ENCODE measurements at places on chromosomes 5 and 9.
A peak's percentile ranks its signal among the peaks of the same experiment; 100 is the strongest.

DNA sequence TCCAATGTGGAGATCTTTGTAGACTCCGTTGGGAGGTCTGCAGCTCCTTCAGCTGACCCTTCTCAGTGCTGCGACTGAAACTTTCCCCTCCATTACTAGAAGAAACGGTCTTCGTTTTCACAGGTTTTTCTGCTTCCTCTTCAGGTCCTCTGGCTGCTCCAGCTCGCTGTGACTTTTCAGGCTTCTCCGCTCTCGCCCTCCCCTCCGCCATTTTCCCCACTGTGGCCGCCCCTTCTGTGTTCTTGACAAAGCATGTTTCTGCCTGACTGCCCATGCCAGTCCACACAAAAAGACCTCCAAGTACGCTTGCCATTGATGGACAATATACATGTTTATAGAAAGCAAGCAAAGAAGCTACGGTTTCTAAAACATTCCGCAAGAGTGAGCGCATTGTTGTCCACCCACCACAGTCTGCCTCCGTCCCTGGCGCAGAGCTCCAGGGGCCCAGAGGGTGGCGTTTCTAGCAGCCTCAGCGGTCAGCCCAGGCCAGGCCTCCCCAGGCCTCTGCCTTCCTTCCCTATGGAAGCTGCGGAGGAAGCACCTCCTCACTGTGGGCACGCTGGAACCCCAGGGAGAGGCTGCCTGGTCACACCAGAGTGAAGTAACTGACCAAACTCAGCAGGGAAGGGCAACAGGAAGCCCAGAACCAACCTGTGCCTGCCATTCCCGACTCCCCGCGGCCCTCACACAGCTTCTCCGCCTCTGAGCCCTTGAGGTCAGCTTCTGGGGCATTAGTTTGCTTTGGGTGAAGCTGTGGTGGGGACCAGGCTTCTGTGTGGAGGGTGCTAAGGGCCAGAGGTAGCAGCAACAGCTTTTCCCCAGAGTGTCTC is 19.9 kb upstream of the S1PR3 start:
- DNase-seq = no peak

DNA sequence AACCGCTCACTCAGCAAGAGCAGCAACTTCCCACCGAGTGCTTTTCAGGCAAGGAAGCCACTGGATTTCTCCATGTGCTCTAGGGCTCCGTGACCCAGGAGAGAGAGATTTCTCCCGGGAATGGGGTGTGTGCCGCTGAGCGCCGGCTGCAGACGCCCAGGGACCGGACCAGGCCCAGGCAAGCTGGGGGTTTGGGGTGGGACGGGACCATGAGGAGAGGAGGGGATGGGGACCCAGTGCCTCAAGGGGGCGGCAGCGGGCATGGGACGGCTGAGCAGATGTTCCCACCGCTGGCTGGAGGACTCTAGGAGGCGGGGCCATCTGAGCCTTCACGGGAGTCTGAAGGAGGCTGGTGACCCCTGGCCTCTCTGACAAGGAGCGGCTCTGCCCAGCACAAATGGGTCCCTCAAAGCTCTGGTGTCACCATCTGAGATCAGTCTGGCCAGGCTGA is 8.5 kb downstream of the LCN9 start:
- no peak for DNase-seq

DNA sequence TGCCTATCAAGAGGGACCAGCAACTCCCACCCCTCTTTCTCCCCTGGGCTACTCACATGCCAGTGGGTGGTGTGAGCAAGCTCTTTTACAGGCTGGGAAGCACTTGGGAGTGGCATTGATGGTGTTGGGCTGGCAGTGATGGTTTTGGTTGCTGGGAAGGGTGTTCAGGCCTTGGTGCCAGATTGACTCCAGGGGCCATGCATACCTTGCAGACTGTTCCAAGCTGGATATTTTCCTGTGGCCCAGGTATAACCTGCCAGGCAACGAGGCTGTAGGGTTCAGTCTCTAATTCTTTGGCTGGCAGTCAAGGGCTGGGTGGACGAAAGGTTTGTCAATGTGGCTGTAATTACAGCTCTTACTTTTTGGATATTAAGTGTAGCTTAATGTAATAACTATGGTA is 177.3 kb downstream of the MACROH2A1 start:
- peak; percentile 78 for DNase-seq

DNA sequence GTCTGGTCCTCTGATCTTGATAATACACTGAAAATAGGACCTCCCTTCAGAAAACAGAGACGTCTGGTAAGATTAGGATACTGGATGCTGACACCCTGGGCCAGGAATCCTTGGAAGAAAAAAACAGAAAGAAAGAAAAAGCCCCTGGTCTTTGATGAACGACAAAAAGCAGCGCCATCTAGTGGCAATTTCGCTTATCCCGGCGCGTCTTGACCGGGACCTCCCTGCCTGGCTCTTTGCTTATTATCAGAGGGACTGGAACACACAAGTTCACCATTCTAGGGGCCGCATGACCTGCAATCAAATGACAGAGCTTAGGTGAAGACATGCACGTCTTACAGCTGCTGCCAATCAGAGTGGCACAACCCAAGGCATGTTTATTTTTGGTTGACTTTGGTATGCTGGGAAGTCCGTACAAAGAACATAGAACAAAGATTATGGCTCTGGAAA is 114.9 kb upstream of the NFIB start:
- no peak for DNase-seq

GRCh38 chr9:14075218-14075617 is 238.7 kb downstream of the NFIB start:
- no peak for DNase-seq

- DNase-seq = no peak
Measured at GRCh38 chr9:103941104-103941503, 153.0 kb upstream of the SMC2 start.

- peak; percentile 10 for DNase-seq
Measured at GRCh38 chr5:181052672-181053487, 12.8 kb downstream of the BTNL9 start.

DNA sequence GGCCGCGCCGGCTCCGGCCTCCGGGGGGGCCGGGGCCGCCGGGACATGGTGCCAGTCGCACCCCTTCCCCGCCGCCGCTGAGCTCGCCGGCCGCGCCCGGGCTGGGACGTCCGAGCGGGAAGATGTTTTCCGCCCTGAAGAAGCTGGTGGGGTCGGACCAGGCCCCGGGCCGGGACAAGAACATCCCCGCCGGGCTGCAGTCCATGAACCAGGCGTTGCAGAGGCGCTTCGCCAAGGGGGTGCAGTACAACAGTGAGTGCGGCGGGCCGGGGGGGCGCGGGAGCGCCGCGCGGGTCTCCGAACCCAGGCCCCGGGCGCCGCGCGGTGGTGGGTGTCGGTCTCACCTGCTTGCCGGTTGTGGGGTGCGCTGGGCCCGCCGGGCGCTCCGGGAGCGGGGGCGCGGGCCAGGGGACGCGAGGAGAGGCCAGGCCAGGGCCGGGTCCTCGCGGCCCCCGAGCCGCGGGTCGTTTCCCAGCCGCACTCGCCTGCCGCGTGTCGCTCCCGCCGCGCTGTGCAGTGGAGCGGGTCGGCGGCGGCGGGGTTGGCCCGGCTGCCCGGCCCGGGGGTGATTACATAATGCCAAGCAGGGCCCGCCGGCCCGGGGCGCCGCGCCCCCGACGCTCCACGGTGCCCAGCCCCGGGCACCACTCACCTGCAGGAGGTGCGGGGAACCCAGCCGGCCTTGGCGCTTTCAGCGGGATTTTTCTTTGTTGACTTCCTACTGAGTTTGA is 492 bp downstream of the RABL6 start:
- DNase-seq = no peak

GRCh38 chr5:2841208-2841607 is 89.7 kb upstream of the IRX2 start:
- no peak for DNase-seq

GRCh38 chr9:34252670-34253459 is 74.0 kb downstream of the UBAP1 start:
- DNase-seq = no peak

DNA sequence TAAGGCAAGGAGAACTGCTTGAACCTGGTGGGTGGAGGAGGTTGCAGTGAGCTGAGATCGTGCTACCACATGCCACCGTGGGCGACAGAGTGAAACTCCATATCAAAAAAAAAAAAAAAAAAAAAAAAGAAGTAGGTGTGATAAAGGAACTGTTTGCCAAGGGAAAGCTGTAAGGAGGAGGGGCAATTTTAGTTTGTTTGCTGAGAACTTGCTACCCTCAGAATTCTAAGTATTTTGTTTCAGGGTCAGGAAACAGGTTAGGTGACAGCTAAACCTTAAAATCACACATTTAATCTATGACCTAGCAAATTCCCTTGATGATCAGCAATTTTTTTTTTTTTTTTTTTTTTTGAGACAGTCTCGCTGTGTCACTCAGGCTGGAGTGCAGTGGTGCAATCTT is 7.2 kb upstream of the ARRDC3 start:
- DNase-seq = no peak

- DNase-seq = no peak
Measured at GRCh38 chr5:119302916-119303897, 52.6 kb upstream of the TNFAIP8 start.

GRCh38 chr5:125798307-125798706 is 624.9 kb upstream of the GRAMD2B start:
- DNase-seq = no peak

DNA sequence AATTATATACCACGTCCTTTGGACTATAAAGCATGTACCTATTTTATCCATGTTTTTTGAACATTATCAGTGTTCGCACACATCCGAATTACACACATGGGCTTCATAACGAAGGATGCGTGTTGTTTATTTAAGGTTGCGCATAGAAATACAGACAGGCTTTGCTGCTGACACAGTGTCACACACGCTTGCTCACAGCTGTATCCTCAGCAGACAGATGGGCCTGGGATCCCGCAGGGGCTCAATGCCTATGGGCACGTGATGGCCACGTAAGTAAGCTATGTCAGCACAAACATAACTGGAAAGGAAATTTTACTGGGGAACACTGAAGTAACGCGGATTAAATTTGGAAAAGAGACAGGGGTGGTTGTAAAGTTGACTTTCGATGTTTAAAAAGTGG is 76.6 kb downstream of the OTULIN start:
- no peak for DNase-seq

- no peak for DNase-seq
Measured at GRCh38 chr5:23147625-23148024, 294.5 kb upstream of the CDH12 start.

DNA sequence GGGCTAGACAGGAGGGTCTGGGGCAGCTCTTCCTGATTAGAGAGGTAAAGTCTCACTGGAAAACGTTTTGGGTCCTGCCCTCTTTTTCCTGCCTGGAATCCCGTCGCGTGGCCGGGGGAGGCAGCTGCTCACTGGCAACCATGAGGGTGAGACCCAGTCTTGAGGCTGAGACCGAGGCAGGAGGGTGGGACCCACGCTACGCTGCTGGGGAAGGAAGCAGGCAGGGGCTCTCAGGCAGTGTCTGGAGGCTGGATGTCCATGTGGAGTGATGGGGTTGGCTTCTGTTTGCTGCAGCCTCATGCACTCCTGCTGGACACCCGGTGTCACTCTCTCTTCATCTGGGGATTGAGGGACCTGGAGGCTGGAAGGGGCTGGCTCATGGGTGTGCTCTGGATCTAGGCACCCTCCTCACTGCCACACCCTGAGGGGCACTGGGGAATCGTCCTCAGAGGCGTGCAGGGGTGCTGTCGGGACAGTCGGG is 11.3 kb upstream of the SLC2A6 start:
- no peak for DNase-seq

DNA sequence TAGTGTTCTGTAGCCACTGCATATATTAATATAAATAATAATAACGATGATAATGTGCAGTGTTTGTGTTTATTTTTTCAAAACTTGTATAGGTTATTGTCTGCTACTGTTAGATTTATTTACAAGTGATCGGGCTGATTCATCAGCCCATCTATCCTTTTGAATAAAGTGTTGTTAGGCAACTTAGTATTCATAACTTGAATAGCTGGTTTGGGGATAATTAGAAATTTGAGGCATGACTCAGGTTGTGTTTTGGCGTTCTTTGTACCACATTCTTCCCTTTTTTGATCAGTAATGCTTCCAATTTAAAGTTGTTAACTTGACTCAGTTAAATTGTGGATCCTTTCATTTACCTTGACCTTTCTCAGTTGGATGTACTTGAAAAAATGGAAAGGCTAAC is 69.7 kb downstream of the FOCAD start:
- no peak for DNase-seq

DNA sequence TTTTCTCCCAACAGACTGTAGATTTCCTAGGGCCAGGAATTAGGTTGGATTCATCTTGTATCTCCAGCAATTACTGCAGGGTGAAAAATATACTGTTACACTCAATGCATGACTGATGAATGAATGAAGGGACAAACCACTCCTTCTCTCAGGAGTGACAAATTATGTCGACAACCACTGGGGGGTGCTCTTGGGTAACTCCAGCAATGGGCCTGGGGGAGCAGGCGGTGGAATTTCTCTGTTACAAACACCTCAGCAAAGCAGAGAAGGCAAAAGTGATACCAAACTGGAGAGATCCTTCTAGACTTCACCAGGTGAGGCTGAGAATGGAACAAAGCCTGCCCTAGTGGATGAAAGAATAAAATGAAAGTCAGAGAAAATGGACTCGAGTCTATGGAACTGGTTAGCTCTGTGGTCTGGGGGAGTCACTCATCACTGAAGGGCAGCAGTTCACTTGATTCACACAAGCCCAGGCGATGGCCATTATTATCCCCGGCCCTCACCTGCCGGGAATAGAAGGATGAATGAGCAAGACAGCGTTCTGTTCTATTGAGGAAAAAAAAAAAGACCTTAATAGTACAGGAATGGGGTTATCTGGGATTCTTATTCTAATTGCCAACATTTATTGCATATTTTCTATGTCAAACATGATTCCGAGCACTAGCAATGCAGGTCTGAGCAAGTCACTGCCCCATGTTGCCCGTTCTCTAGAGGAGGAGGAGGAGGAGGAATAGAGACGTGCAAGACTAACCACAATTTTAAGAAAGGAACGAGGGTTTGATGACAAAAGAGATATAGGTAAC is 341.1 kb downstream of the ASTN2 start:
- no peak for DNase-seq

- DNase-seq = no peak
Measured at GRCh38 chr9:124831642-124832364, 21.5 kb upstream of the WDR38 start.

DNA sequence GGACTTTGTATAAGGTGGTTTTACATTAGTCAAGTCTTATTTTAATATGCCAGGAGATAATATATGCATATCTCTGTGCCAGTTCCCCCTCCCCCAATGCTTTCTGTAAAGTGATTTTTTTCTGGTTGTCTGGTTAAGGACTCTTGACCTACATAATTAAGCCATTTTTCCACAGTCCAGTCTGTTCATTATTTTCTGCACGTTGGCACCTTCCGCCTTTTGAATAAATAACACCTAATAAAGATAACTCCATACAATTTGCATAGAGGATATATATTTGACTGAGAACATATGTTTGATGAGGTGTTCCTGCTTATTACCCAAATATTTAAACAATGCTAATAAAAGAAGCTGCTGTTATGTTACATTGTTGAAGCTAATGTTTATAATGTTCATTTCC is 320.9 kb downstream of the DMAC1 start:
- no peak for DNase-seq

- no peak for DNase-seq
Measured at GRCh38 chr5:59275510-59276324, 617.8 kb downstream of the PDE4D start.

GRCh38 chr9:129209580-129209979 is 31.5 kb upstream of the IER5L start:
- DNase-seq = no peak
